ENCODE measurements at places on chromosomes 1 and 21.

DNA sequence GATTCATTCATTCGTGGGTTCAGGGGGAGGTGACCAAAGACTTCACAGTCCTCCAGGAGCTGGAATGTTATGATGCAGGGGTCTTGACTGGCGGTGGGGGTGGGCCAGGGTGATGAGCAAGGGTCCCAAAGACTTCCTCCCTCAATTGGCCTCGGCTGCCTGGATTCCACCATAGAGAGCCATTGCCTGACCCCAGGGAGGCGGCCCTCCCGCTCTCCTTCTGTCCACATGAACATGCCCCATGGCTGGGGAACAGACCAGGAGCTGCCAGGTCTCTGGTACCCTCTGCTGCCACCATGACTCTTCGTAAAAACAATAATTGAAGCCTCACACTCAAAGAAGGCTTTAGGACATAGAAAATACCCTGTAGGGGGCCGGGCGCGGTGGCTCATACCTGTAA lies 102.5 kb upstream of the CASZ1 start:
- no peak for DNase-seq

- DNase-seq = no peak
Observed at GRCh38 chr1:219566951-219567947, 45.7 kb downstream of the ZC3H11B start.

- DNase-seq = no peak
Observed at GRCh38 chr1:35178874-35179380, 14.0 kb downstream of the SFPQ start.

DNA sequence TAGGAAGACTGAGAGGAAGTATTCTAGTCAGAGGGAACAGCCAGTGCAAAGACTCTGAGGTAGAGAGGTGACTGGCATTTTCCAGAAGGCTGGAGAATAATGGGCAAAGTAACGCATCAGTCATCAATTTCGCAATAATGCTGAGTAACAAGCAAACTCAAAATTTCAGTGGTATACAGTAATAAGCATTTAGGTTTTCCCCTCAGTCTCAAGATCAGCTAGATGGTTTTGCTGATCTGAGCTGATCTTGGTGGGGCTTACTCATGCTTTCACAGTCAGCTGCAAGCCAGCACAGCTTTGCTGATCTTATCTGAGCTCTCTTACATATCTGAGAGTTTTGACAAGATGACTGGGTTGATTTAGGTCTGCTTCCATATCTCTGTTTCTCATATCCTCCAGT lies 108.7 kb downstream of the TSEN15 start:
- peak; percentile 7 for DNase-seq

DNA sequence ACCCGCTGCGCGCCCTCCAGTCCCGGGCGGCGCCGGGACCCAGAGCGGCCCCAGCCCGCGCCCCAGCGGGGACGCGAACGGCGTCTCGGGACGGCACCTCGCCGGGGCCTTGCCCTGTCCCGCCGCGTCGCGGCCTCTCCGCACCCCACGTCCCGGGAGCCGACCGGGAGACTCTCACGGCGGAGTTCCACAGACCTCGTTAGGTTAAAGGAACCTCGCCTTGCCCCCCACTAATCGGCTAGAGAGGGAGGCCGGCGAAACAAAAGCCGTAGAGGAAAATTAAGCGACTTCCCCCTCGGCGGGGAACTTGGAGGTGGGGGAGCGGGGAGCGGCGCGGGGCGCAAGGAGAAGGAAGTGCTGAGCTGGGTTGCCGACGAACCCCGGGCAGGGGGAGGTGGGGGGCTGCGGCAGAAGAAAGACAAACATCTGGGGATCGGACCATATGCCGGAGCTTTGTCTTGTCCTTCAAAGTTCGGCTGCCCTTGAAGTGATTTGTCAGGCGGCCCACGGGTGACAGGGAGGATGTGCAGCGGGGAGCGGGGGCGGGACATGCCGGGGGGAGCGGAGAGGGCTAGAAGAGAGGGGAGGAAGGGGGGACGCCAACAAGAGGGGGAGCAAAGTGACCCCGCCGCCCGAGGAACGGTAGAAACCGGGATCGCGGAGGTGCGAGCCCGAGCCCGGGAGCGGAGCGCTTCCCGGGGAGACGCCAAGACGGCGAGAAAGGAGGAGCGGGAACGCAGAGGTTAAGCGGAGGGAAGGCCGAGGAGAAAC lies 120.0 kb upstream of the RRP15 start:
- DNase-seq = no peak

- DNase-seq = no peak
Observed at GRCh38 chr1:225697428-225697827, 44.5 kb upstream of the ENAH start.

GRCh38 chr1:38735651-38736161 lies 123.9 kb downstream of the RRAGC start:
- no peak for DNase-seq

GRCh38 chr1:99731384-99731783 lies 35.1 kb downstream of the FRRS1 start:
- no peak for DNase-seq
